Urinary bladder (tissue), 4 donors: ENCODE measurements at places on chromosomes 1 and 21. TPM values are rescaled to one million over a fixed set of nuclear protein-coding genes. Genes with fewer than 3 reads are reported as not detected.

- DNase-seq = no peak
Measured at GRCh38 chr1:24343412-24344089, 24.4 kb downstream of the GRHL3 start.

- DNase-seq = no peak
Measured at GRCh38 chr1:33089457-33089856, 8.5 kb downstream of the AZIN2 start.

DNA sequence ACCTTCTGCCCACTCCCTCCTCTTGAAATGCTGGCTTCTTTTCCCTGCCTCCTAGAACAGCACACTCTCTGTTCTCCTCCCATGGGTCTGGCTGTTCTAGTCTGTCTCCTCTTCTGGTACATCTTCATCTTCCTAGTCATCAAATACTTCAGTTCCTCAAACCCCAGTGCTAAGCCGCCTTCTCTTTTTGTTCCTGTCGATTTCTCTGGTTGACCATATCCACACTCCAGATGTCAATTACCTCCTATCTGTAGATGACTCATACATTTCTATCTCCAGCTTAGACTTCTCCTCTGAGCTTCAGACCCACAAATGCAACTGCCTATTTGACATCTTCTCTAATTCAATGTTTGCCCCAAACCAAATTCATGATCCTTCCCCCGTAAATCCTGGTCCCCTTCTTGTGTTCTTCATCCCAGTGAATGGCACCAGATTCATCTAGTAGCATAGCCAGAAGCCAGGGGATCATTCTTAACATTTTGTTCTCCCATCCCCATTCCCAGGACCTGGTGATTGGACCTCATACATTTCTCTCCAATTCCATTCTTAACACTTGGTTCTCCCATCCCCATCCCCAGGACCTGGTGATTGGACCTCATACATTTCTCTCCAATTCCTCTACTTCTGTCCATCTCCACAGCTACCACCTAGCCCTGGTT, 35.9 kb downstream of the USP24 start:
- DNase-seq = no peak

LINGO4 gene
- total RNA-seq = 0.16 TPM

RGS8 gene
- 0.05 TPM for total RNA-seq

DNA sequence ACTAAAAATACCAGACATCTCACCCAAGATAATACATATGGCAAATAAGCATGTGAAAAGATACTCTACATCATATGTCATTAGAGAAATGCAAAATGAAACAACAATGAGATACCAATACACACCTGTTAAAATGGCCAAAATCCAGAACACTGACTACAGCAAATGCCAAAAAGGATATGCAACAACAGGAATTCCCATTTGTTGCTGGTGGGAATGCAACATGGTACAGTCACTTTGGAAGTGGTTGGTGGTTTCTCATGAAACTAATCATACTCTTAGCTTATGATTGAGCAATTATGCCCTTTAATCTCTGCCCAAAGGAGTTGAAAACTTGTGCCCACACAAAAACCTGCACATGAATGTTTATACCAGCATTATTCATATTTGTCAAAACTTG, 6.4 kb upstream of the RGS2 start:
- no peak for DNase-seq

DNA sequence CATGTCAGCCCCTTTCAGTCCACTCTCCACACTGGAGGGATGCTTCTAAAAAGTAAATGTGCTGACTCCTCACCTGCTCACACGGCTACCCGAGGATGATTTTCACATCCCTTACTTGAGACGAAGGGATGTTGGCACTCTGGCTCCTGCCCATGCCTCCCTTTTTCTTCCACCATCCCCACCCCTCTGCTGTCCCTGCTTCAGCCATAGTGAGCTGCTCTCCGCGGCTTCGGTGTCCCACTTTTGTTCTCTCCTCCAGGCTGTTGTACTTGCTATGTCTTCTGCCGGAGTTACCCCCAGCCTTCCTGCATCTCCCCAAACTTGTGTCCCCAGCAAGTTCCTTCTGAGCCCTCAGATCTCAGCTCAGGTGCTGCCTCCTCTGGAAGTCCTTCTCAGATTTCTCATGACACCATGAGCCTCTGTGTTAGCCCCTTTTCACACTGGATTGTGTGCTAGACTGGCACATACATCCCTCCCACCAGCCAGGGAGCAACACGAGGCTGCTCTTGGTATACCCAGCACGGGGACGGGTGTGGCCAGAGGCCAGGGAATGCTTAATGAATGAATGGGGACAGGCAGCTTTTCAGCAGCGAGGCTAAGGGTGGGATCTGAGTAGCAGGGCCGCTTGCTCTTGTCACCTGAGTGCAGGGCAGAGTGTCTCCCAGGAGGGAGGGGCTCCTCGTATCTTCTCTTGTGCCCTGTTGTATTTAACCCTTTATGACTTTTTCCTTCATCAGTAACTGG, 1.3 kb downstream of the ACOT11 start:
- no peak for DNase-seq

DNA sequence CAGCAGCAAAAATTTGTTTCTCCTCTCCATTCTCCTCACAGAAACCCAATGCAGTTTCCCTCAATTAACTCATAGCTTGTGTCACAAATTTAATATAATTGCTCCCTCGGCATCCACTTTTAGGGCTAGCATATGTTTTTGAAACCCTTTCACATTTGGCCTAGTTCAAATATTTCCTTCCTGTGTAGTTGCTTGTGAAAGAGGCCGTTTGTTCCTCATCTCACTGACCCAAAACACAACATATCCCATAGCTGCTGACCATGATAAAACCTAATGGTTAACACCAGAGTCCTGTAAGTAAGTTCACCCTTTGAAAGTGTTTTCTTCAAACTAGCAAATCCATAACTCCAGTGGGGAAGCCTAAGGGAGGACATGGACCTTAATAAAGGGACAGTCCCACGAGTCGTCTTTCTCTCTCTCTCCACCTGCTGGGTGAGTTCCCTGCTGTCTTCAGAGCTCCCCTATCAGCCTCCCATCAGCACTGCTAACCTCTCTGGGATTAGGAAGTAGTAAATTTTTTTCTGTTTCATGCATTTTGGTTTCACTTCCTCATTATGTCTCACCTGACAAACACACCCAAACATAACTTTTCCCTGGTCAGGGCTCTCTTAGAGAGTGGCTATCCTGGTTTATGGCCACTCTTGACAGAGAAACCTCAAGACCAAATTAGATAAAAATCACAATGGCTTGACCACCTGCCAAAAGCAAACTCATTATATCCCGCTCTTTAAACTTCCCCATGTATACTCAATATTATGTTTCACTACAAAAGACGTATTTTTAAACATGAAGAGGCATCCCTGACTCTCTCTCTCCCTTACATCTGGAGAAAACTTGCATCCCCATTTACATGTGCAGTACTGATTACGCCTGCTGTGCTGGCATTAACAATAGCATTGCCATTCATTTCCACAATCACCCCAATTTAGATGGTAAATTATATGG, 177.7 kb upstream of the HP1BP3 start:
- DNase-seq = peak; percentile 6

DNA sequence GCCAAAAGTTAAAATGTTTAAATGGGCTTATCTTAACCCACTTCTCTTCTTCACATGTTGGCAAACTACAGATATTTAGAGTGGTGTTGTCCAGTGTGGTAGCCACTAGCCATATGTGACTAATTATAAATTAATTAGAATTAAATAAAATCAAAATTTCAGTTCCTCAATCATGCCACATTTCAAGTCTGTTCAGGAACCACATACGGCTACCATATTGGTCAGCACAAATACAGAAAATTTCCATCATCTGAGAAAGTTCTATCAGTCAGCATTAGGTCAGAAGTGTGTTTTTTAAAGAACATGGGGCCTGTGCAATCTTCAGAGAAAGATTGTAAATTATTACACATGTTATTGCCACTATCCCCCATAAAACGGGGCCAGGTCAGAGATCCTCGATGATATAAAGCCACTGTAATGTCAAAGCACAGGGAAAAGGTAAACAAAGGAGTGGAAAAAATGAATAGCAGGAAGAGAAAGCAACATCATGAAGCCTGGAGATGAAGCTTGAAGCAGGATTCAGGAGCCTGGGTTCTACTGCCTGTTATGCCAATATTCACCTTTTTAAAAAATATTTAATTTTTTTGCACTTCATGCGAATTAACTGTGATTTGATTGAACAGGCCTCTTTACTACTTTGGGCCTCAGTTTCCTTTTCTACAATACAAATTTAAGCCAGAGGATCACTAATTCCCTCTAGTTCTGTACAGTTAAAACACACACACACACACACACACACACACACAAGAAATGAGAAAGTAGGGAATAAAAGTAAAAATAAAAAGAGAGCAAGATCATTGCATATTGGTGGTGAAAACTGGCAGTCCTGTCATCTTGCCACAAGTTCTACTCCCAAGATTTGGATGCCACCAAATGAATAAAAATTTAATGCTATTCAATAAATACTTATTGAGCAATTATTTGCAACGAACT, 2.3 kb downstream of the RSBN1 start:
- DNase-seq = no peak

DNA sequence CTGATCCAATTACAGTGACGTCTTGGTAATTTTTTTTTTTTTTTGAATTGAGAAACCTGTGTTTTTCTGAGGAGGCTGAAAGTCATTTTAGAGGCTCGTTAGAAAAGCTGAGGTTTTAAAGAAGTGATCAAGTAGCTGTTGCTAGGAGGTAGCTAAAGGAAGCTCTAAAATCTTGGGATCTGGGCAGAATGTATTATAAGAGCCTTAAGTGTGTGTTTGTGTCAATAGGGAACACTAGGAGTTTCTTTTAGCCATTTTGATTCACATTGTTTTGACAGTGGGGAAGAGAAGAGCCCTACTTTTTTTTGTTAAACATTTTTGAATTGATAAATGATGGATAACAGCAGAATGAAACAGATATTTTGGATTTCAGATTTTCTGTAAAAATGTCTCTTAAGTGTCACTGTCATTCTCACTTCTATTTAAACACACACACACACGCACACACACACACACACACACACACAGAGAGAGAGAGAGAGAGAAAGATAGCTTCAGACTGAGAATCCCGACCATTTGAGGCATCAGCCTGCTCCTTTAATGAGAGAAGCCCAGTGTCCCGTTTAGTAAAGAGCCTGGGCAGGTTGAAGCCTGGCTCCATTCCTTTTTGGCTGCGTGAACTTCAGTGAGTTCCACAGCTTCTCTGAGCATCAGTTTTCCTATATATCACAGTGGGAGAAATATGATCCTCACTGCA, 79.1 kb upstream of the GPR88 start:
- DNase-seq = no peak

DNA sequence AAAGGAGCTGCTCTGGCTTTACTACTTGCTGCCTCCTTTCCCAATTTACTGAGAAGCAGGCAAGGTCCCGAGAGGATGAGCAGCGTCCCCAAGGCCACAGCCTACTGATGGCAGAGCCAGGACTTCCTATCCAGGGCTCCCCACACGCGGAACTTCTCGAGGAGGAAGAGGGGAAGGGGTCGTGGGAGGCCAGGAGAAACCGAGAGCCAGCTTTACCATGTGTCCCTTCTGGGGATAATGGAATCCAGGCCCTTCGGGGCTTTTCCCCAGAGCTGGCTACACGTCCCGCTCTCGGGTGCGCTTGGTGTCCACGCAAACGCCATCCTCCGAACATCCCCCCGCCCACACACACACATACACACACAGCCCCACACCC, 4.3 kb upstream of the CCN1 start:
- DNase-seq = no peak

TDRD10 gene
- 1.4 TPM for total RNA-seq

- no peak for DNase-seq
Measured at GRCh38 chr1:206753141-206753540, 17.4 kb upstream of the IL19 start.

- DNase-seq = no peak
Measured at GRCh38 chr1:209797978-209798639, 7.8 kb downstream of the IRF6 start.

B3GALT5 gene
- 2.0 TPM for total RNA-seq

OVAAL gene
- total RNA-seq = 0.26 TPM

GRCh38 chr1:85047144-85047471, 1.2 kb downstream of the MCOLN3 start:
- DNase-seq = no peak

GRCh38 chr1:185077374-185077773, 32.0 kb downstream of the RNF2 start:
- DNase-seq = no peak

DNA sequence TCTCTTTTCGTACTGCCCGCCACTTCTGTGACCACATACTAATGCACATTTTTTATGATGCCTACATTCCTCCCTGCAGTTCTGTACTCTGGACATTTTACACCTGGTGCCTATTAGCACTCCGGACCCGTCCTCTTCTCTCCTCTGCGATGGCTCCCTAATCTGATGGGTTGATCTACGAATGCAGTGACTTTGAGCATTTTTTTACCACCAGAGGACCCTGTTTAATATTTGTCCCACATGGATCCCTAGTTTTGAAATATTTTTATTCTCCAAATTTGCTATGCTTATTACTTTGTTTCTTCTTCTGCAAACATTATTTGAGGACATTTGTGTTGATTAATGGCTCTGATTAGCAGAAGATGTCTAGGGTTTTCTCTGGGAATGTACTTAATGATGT, 5.2 kb downstream of the PPFIA4 start:
- DNase-seq = no peak

TBX15 gene
- 5.2 TPM for total RNA-seq

- DNase-seq = no peak
Measured at GRCh38 chr1:4452701-4453100, 201.7 kb upstream of the AJAP1 start.

DNA sequence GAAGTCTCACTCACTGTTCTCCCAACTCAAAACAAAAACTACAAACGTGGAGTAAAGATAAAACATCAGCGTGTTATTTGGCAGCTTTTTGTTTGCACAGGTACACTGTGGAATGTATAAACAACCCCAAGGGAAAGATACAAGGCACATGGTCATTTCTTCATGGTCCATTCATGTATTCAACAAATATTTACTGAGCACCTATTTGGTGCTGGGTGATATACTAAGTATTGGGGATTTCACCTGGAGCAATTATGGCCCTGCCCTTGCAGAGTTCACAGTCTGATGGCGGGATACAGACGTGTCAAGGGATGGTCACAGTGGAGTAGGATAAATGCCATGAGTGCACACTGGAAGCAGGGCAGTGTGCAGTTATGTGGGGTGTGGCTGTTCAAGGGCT, 136.1 kb downstream of the SPATA46 start:
- DNase-seq = no peak

PLEKHN1 gene
- 1.1 TPM for total RNA-seq

- DNase-seq = no peak
Measured at GRCh38 chr21:26717146-26717739, 128.0 kb downstream of the ADAMTS1 start.

HNRNPCL4 gene
- total RNA-seq = not detected

GRCh38 chr1:119929643-119930315, 33.5 kb upstream of the ADAM30 start:
- no peak for DNase-seq

DNA sequence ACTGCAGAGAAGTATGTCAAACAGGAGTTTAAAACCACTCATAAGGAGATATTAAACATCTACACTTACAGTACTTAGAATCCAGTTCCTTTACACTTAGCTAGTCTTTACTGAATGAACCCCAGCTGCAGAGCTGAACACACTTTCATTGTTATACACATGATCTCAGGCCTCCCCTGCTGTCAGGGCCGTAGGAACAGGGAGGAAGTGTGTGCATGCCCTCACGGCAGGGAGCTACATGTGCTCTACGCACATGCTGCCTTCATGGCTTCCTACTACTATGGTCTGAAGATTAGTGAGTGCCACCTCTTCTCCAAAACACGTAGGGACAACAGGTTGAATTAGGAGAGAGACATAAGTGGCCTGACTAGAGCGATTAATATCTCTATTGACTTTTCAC, 191.5 kb downstream of the SIPA1L2 start:
- DNase-seq = no peak

FBXO42 gene
- 25.7 TPM for total RNA-seq

- no peak for DNase-seq
Measured at GRCh38 chr1:223811634-223812101, 34.1 kb downstream of the TP53BP2 start.
